SHP77 (cell line): ENCODE measurements at places on chromosomes 3 and 15.

- no peak for DNase-seq
Observed at GRCh38 chr3:20141851-20142250, 44.2 kb downstream of the SGO1 start.

DNA sequence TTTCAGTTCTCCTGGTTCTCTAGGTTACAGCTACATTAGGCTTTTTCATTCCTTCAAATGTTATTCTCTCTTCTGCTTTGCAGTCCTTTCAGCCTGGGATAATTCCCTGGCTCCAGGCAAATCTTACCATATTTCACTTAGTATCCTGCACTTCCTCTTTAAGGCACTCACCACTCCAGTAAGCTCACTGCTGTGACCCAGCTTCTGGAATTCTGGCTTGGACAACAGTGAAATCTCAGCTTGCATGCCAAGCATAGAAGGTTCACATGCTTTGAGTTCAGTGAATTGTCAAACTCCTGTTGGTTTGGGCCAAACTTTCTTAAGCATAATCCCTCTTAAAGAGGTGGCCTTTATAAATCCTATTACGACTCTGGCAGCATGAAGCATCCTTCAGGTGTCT, 69.4 kb downstream of the SCN10A start:
- no peak for DNase-seq

DNA sequence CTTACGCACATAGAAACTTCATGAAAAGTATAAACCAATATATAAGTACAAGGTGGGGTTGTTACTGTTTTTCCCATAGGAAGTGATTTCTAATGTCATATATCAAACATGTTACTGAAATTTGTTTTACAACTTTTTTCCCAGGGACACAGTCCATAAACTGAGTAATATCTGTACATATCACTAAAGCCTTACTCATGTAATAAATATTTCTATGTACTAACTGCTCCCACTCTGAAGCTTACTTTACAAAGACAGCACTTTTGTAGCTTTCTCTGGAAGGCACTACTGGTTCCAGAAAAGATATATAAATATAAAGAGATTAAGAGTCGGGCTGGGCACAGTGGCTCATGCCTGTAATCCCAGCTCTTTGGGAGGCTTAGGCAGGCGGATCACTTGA, 91.7 kb downstream of the MYO5A start:
- no peak for DNase-seq

GRCh38 chr3:195441476-195441991, 1.3 kb downstream of the ACAP2 start:
- DNase-seq: peak; percentile 4

DNA sequence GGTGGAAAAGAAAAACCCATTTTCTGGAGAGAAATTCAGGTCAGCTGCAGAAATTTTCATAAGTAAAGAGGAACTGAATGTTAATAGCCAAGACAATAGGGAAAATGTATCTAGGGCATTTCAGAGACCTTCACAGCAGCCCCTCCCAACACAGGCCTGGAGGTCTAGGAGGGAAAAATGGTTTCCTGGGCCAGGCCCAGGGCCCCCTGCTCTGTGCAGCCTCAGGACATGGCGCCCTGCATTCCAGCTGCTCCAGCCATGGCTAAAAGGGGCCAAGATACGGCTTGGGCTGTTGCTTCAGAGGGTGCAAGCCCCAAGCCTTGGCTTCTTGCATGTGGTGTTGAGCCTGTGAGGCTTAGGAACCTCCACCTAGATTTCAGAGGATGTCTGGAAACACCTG, 92.2 kb downstream of the C3orf70 start:
- no peak for DNase-seq

DNA sequence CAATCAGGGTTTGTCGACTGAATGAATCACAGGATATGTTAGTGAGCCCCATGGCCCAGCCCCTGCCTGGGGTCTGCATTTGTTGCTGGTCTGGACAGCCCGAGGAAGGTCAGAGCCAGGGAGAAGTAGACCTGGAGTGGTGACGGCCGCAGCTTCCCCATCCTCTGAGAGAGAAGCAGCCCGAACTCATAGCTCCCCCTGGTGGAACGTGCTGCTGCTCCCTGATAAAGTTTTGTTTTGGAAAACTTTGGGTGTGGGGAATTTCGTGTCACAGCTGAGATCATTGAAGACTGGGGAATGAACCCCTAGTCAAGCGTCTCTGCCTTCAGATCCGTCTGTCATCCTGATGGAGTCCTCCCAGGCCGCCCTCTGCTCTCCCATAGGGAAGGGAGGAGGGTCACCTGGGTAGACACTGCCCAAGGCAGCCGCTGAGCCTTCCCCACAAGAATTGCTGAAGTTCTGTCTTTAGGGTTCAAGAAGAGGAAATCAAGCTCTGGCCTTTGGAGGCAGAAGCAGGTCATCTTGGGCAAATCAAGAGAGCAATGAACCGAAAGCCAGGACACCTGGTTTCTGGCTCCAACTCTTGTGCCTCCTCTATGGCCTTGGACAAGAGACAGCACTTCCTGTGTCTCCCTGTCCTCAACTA, 60.5 kb downstream of the GLDN start:
- no peak for DNase-seq

- DNase-seq: no peak
Observed at GRCh38 chr3:151320131-151320530, 3.5 kb upstream of the GPR87 start.

GRCh38 chr3:172355836-172356235, 92.4 kb downstream of the GHSR start:
- no peak for DNase-seq
